Bronchial epithelial cell (primary cell): ENCODE measurements at places on chromosomes 2 and 18.
A peak's percentile ranks its signal among the peaks of the same experiment; 100 is the strongest.

DNA sequence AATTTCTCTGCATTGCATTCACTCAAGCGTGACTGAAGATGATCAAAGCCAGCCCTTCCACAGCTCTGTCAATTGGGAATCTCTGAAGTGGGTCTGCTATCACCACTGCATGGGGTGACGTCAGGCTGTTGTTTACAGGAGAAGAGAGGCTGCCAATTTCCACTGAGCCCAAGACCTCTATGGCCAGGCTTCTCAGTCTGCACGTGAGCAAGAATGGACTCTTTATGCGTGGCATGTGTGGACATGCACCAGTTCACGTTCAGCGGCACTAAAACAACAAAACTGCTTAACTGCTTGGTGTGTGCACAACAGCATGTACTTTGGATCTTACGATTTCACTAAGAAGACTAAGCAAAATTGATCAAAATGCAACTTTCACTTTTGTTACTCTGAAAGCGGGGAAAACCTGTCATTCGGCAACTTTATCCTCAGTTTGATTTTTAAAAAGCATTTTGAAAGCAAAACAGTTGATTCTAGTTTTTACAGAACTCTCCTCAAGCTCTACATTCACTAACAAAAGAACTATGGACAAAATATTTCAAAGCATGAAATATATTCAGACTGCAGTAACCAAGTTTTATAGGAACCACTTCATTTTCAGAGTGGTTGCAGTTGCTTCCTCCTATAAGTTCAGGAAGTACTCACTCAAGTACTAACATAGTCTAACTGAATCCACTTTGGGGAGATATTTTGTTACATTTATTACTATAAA lies 77.0 kb upstream of the SERTAD2 start:
- peak; percentile 79 for DNase-seq

- no peak for DNase-seq
Measured at GRCh38 chr2:240948905-240949790, 43.0 kb downstream of the CROCC2 start.

DNA sequence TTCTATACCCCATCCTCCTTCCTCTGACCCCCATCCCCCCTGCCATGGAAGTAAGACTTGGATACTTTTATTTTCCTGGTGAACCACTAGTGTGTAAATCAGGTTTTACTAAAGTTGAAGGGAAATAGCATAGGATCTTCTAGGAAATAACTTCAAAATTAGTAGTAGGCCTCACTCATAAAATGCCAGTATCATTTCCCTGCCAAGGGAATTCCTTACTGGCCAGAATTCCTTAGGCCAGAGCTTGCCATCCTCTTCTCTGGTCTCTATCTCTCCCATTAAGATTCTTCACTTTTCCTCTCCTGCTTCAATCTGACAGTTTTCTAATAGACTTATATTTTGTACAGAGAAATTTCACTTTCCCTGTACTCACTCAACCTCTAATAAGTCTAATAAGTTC lies 322.8 kb upstream of the TANK start:
- no peak for DNase-seq

DNA sequence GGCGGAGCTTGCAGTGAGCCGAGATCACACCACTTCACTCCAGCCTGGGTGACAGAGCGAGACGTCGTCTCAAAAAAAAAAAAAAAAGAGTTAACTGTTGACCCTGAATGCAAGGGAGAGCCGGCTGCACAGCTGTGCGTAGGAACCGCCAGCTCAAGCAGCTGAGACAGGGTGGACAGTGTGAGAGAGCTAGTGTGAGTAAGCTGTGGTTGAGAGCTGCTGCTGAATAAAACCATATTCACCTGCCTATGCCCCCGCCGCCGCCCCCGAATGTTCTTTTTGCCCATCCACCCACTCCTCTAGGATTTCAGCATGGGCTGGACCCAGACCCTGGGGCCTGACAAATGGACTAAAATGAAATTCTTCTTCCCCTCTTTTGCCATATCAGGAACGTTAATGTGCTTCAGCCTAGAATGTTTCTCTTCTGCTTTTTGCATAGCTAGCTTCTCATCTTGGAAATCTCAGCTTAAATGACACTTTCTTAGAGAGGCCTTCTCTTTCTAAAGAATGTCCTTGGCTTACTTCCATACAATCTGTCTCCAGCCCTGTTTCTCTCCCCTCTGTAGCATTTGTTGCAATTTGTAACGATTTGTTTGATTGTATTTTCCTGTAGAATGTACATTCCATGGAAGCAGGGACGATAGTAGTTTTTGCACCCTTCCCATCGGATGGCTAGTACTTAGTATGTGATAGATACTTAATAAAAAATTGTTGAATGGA lies 142.7 kb downstream of the KLHL14 start:
- no peak for DNase-seq

DNA sequence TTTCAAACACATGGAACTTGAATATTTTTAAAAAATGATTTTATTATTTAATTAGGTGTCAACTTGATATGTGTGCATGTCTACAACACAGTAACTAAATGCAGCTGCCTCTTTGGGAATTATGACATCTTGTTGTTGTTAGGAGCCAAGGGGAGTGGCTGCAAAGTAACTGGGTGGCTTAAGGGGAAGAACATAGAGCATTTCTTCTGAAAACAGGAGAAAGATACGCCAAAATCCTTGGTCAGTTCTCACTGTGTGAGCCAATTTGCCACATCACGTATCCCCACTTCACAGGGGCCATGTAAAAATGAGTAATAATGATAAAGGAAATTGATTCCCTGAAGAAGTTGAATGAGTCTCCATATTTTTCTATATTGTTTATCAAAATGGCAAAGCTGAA lies 309.8 kb upstream of the COL3A1 start:
- no peak for DNase-seq

DNA sequence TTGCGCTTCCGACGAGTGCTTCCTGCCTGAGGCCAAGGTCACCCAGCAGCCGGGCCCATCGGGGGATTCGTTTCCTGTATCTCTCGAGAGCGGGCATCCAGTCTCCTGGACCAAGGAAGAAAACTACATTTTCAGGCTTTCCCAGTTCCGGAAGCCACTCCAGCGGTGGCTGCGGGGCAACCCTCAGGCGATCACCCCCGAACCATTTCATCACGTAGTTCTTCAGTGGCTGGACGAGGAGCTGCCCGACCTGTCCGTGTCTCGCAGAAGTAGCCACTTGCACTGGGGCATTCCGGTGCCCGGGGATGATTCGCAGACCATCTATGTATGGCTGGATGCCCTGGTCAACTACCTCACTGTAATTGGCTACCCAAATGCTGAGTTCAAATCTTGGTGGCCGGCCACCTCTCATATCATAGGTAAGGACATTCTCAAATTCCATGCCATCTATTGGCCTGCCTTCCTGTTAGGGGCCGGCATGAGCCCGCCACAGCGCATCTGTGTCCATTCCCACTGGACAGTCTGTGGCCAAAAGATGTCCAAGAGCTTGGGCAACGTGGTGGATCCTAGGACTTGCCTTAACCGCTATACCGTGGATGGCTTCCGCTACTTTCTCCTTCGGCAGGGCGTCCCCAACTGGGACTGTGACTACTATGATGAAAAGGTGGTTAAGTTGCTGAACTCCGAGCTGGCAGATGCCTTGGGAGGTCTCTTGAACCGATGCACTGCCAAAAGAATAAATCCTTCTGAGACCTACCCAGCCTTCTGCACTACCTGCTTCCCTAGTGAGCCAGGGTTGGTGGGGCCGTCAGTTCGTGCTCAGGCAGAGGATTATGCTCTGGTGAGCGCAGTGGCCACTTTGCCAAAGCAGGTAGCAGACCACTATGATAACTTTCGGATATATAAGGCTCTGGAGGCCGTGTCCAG lies 1.0 kb downstream of the MARS2 start:
- DNase-seq: no peak

DNA sequence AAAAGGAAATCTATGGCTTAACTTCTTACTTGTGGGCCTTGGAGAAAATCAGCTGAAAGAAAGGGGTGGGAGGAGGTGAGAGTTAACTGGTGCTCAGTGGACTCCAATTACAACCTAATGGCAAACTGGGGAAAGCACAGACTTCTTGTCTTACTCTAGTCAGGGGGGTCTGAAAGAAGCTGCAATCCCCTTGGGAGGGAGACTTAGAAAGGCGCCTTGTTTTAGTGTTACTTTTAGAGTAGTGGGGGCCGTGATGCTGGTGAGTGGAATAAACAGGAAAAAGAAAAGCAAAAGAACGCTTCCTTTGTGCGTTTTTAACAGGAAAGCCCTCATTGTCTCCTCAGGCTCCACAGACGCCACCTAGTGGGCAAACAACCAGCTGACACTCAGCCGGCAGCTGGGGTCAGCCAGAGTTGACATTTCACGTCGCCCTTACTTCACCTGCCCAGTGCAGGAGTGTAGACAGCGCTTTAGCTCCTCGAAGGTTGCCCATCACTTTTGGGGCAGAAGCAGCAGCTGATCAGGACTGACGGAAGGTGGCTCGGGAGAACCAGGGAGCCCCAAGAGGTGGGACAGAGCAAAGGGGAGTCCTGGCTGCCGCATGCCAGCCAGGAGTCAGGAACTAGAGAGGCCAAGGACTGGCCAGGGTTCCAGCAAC lies 55.9 kb upstream of the GORASP2 start:
- peak; percentile 53 for DNase-seq

- no peak for DNase-seq
Measured at GRCh38 chr18:45349019-45349418, 266.3 kb upstream of the SLC14A2 start.

- DNase-seq: no peak
Measured at GRCh38 chr2:127763776-127764175, 47.2 kb downstream of the WDR33 start.

GRCh38 chr2:173792166-173792565 lies 173.0 kb downstream of the SP3 start:
- no peak for DNase-seq

DNA sequence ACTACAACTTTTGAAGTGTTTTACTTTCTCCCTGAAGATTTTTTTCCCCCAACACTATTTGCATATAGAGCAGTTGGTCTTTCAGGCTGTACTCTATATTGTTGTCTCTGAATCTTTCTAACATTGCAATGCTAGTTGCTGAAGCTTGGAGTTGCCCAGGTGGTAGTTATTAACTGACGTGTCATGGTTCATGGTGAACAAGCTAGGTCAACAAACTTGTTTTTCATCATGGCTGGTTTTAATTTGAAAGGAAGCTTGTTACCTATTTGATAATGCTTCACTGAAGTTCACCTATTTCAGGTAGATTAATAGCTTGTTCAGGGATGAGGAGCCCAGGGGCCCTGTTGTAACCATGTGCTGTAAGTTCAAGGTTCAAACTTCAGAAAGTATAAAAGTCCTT lies 158.8 kb upstream of the ZEB2 start:
- peak; percentile 37 for DNase-seq
